ENCODE measurements at places on chromosomes 5 and 9.

- no peak for DNase-seq
Observed at GRCh38 chr5:39816866-39817265, 392.1 kb upstream of the DAB2 start.

GRCh38 chr5:96605144-96605837, 56.9 kb upstream of the CAST start:
- no peak for DNase-seq

GRCh38 chr5:173625673-173626504, 9.4 kb upstream of the BOD1 start:
- no peak for DNase-seq

DNA sequence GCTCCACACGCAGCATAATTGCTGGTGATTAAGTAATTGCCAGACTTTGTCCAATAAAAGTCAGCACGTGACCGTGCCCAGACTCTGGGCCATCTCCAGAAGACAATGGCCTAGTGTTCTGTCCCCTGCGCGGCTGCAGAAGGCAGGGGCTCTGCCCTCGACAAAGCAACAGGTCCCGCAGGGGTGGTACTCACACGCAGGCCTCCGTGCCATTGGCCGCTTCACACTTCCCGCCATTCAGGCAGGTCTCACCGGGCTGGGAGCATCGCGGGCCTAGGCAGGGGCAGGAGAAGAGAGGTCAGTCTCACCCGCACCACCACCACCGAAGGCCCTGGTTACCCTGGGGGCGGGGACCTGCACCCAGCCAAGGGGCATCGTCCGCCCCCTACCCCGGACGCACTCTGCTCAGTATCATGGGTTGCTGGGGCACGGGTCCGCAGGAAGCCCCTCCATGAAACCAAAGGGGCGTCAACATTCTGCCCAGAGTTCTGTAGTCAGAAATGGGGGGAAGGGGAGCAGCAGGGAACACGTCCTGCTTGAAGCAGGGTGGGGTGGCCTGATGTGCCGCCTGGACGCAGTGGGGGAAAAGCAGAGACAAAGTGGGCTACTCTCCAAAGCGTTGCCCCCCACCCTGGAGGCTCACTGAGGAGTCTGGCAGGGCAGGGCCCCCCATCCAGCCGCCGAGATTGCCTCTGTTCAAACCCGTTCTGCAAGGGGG, 1.9 kb downstream of the NOTCH1 start:
- no peak for DNase-seq

DNA sequence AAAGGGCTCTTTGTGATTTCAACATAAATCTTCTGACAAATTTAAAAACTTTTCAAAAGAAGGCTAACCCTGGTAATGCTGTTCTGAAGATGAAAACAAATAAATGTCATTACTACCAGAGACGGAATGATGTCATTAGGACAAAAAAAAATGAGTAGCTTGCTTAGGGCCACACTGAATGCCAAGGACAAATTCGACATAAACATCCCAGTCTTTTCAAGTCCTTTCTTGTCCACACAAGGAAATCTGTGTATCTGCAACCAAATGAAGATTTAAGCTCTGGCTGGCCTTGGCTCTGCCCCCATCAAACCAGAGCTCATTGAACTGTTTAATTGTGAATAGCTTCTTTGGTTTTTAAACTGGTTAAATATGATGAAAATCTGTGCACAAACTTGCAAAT, 592.7 kb downstream of the TLE1 start:
- DNase-seq: no peak

- DNase-seq: no peak
Observed at GRCh38 chr5:118968925-118969375, 19.4 kb downstream of the DTWD2 start.

- DNase-seq: no peak
Observed at GRCh38 chr9:37273595-37273994, 148.9 kb upstream of the GRHPR start.

DNA sequence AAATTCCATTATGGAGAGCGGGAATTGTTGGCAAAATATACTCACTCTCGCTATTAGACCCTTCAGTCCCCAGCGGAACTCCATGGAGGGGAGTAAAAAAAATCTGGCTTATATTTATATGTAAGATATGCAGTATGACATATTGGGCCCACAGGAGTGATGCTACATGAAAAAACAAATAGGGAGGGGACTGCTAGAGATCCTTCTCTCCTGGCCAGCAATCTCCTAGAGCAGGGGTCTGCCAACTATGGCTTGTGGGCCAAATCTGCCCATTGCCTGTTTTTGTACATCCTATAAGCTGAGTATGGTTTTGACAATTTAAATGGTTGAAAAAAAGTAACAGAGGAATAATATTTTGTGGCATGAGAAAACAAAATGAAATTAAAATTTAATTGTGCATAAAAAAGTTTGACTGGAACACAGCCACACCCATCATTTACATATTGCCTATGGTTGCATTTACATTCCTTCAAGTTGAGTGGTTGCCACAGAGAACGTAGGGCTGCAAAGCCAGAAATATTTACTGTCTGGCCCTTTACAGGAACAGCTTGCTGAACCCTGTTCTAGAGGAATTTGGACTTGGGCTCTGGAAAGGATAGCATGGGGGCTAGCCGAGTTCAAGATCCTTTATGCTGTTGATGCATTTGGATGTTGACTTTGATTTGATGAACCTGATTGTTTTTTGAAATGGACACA, 197.3 kb upstream of the CLINT1 start:
- no peak for DNase-seq

DNA sequence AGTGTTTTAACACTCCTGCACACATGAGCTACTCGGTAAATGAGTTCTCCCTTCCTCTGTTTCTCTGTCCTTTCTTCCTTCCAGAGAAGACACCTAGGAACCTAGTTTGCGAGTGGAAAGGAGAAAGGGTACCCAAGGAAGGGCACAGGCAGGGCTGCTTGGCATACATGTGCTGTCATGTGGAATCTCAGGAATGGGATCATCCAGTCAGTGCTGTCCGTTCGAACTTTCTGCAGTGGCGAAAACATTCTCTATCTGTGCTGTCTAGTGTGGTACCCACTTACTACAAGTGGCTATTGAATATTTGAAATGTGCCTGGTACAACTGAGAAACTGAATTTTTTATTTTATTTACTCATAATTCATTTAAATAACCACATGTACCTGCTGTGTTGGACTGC, 28.0 kb downstream of the NLN start:
- DNase-seq: no peak

- no peak for DNase-seq
Observed at GRCh38 chr5:6379246-6379645, 899 bp upstream of the MED10 start.

DNA sequence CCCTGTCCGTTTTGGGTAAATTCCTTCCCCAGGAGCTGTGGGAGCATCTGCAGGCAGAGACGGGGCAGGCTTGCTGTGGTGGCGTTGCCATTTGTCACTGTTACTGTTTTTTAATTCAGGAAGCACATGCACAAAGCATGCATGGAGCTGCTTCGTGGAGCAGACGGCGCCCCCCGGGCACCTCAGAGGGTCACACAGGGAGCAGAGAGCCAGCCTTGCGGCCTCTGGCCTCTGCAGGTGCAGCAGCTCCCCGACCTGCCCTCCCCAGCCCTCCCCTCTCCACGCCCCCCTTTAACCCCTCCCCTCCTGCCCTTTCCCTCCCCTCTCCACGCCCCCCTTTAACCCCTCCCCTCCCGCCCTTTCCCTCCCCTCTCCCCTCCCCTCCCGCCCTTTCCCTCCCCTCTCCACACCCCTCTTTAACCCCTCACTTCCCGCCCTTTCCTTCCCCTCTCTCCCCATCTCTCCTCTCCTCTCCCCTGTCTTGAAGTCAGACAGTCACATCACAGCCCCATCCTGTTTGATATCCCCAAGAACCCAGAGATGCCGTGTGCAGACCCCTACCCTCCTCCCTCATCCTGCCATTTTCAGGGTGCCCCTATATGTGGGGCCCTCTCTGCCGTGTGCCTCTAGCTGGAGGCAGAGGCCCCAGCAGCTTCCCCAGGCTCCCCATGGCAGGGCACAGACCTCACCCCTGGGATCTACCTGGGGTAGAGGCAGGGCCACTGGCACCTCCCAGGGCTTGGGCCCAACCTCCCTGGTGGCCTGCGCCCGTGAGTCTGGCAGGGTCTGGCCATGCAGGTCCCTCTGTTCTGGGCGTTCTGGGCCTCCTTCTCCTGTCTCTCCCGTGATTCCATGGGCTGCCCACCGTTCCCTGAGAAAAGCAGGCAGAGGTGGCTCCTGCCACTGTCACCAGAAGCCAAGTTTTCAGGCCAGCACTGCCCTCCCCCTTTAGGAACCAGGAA, 29.6 kb upstream of the UBAC1 start:
- DNase-seq: peak; percentile 8

DNA sequence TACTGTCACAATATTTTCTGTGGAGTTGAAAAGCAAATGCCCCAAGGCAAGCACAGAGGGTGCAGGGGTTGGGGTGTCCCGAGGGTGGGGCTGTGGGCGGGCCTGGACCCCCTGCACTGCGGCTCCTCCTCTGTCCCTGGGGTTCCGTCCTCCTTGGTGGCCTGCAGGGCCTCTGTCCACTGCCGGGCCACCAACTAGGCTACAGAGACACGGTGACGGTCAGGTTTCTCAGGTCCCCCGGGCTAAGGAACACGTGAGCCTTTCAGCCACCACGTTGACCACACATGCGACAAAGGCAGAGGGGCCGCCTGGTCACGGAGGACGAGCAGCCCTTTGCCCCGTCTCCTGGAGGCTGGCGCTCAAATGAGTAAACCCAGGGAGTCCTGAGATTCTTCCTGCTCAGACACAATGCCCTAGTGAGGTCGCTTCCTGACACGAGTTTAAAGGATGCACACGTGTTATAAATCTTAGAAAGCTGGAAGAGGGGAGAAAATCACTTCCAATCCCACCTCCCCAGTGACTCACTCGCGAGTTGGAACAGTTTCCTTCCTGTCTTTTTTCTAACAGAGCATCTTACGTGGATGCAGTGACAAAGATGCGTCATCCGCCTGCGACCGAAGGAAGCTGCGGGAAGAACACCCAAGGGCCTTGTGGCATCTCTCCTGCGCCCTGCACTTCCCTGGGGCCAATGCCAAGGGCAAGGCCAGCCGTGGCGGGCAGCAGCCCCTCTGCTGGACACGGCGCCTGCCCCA, 24.8 kb upstream of the OBP2B start:
- DNase-seq: no peak

DNA sequence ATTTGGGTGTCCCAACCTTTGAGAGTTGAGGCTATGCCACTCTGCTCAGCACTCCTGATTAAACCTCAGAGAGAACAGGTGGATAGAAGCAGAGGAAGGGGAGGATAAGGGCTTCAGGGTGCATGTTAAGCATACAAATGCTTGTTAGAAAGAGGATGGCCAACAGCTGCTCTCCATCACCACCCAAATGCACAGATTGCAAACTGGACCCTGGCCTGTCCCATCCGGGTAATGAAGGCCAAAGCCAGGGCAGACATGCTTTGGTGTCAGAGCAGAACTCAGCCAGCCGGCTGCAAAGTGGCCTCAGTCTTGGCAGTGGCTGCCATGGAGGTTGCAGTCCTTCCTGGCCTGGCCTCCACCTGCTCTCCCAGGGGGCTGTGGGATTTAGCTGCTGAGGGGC, 84.3 kb downstream of the SIL1 start:
- no peak for DNase-seq

DNA sequence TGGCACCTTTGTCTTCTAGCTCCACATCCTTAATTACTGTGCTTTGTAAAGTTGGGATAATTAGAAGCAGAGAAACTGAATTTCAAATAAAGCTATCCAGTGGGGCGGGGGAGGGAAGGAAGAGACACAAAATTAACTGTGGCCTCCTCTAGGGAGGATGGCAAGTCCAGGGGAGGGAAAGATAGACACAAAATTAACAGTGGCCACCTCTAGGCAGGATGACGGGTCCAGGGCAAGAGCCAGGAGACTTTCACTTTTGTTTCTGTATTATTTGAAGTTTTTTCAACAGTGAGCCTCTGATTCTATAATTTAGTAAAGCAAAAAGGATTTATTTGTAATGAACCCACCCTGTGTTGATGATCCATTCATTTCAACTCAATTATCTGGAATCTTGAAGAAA, 335.9 kb downstream of the MSX2 start:
- no peak for DNase-seq

DNA sequence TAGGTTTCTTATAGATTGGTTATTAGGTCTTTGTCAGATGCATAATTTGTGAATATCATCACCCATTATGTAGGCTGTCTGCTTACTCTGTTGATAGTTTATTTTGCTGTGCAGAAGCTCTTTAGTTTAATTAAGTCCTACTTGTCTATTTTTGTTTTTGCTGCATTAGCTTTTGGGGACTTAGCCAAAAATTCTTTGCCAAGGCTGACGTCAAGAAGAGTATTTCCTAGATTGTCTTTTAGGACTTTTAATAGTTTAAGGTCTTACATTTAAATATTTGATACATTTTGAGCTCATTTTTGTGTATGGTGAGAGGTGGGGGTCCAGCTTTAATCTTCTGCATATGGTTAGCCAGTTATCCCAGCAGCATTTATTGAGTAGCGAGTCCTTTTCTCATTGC, 24.8 kb upstream of the ANGPTL2 start:
- DNase-seq: no peak

DNA sequence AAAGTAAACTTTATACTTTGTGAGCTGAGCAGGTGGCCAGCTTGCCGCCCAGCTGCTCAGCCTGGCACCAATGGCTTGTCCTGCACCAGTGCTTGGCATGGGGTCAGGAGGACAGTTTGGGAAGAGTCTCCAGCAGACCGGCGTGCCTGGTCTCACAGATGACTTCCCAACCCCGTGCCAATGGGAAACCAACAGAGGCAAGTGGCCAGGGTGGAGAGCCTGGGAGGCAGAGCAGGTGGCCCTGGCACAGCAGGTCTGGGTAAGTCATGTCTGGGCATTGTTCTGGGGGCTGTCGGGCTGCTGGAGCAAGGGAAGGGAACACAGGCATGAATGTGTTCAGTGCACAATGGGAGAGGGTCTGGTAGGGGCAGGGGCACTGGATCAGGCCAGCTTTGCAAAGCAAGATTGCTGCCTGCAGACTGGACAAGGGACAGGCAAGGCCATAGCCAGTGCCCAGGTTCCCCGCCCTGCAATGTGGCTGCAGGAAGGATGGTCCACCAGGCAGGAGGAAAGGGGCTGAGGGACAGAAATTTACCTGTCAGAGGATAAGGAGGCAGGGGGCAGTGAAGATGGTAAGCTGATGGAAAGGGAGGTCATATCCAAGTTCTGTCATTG, 76.2 kb upstream of the ALDH1B1 start:
- DNase-seq: no peak

DNA sequence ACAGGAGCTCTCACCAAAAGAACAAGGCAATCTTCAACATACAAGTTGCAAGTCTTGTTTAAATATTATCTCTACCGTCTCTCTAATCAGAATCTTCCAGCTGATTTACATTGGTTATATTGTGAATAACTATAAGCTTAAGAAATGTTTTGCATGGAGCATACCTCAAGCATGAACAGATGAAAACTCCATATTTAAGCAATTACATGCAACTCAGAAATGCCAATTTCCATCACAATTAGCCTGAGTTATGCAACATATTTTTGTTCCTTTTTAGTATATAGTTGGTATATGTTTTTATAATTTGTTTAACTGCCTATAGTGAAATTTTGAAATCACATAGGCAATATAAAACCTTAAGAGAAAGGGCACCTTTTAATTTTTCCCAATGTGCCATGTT, 142.5 kb downstream of the DENND1A start:
- DNase-seq: no peak

DNA sequence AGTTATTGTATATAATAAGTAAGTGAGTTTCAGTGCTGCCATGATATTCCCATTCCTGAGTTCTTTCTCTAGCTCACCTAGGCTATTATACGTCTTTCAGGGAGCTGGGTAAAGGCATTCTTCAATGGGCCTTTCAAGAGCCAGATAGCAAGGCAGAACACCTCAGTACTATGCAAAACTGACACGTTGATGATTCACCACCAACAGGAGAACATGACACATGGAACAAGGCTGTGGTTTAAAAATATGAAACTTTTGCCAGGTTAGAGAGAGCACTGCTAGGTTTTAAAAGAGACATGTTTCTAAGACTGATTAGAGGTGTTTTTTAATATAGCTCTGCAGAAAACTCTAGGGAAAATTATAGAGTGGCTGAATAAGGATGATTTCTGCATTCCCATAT, 95.9 kb downstream of the UGCG start:
- no peak for DNase-seq
